ENCODE measurements at places on chromosomes 3 and 15. TPM values are rescaled to one million over a fixed set of nuclear protein-coding genes. Genes with fewer than 3 reads are reported as not detected.

HTR3E gene
- total RNA-seq, result not detected

DNA sequence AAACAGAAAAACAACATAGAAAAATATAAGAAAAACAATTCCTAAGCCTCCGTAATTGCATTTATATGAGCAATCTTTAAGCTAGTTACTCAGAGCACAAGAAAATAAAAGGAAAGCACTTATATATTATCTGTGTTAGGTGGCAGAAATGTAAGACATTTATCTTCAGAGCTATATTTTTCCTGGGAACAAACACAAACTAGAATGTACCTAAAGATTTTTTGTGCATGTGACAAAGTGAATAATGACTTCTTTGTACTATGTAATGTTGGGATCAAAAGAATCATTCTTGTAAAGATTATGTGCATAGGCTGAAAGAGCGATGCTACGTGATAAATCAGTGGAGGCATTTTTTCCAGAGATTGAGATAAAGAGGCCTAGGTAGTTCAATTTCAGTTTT, 111.3 kb upstream of the GMNC start:
- no peak for DNase-seq
- H3K4me1 ChIP-seq, result no peaks in the 10 kb centered on the region
- H3K27me3 ChIP-seq, result no peaks in the 10 kb centered on the region
- H3K36me3 ChIP-seq, result no peaks in the 10 kb centered on the region
- H3K4me3 ChIP-seq, result no peak overlapping the region

DNA sequence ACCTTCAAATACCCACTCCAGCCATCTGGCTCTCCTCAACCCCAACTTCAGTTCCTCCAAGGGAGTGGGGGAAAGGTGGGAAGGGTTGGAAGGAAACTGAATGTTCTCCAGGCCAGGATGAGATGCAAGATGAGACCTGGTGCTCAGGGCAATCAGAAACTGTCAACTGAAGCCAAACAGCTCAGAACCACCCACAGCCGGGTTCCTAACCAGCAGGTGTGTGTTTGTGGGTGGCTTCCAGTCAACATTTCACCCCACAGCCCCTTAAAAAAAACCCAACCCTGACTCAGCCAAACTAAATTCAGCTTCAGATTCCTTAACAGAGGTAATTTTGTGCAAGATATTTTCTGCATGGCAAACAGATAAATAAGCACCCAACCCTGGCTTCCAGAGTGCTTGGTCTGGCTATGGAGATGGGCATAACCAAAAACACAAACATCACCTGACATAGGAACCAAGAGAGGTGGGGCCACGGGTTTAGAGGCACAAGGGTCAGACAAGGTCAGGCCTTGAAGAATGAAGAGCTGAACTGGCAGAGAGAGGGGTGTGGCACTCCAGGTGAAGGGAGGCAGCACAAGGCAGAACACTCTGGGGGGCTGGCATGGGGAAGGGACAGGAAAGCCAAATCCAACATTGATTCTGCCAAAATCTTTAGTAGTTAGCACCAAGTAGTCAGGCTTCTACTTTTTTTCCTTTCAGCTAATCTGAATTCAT, 34.7 kb downstream of the ZNF445 start:
- peaks cover 1% of the 10 kb centered on the region for H3K27me3 ChIP-seq
- no peak overlapping the region for H3K4me3 ChIP-seq
- DNase-seq, result no peak
- H3K4me1 ChIP-seq, result peaks cover 18% of the 10 kb centered on the region
- H3K36me3 ChIP-seq, result peaks cover 27% of the 10 kb centered on the region

CASR gene
- total RNA-seq, result not detected

DNA sequence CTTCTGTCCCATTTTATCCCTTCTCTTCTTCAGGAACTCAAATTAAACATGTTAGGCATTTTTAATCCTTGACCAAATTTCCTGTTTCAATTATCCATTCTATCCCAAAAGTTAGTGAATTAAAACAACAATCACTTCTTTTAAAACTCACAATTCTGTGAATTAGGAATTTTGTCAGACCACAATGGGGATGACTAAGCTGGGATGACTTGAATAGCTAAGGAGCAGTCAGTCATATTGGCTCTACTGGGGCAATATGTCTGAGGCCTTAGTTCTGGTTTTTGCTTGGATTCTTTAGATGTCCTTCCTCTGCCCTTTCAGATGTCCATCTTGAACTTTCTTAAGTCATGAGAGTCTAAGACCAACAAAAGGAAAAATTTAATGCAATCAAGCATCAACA, 178.2 kb upstream of the TGFBR2 start:
- peaks cover 3% of the 10 kb centered on the region for H3K27me3 ChIP-seq
- no peaks in the 10 kb centered on the region for H3K4me1 ChIP-seq
- H3K4me3 ChIP-seq, result no peak overlapping the region
- no peaks in the 10 kb centered on the region for H3K36me3 ChIP-seq
- no peak overlapping the region for H3K27ac ChIP-seq

GRCh38 chr15:25053000-25053815, 98.4 kb downstream of the SNRPN start:
- H3K27me3 ChIP-seq, result peaks cover 57% of the 10 kb centered on the region
- no peak overlapping the region for H3K27ac ChIP-seq
- H3K4me1 ChIP-seq, result no peaks in the 10 kb centered on the region

DNA sequence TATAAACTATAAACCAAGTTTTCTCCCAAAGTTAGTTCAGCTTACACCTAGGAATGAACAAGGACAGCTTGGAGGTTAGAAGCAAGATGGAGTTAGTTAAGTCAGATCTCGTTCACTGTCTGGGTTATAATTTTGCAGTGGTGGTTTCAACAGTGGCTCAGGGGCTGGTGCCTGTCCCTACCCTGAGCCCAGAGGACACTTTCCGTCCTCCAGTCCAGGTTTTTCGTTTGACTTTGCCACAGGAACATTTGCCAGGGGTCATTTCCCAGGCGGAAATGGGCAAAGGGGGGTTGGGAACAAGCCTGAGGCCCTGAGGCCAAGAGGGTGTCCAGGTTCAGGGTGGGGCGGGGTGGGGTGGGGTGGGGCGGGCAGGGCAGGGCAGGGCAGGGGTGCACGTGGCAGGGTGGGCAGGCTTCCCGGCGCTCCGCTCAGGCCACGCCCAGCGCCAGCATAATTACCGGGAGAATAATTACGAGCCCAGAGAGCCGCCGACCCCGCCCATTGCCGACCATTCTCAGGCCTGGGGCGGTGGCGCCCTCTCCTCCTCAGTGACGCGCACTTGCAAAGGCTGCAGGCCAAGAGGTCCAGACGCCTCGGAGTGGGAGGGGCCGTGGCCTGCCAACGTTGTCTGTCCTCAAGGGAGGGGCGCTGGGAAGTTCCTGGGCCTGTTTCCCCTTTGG, 70.4 kb downstream of the KLF13 start:
- H3K27me3 ChIP-seq, result peaks cover 15% of the 10 kb centered on the region
- peak; percentile 66 for DNase-seq
- H3K27ac ChIP-seq, result no peak overlapping the region
- peaks cover 6% of the 10 kb centered on the region for H3K4me1 ChIP-seq
- H3K36me3 ChIP-seq, result no peaks in the 10 kb centered on the region
- no peak overlapping the region for H3K4me3 ChIP-seq

ASB14 gene
- total RNA-seq, result not detected

- no peaks in the 10 kb centered on the region for H3K36me3 ChIP-seq
- peaks cover 25% of the 10 kb centered on the region for H3K4me1 ChIP-seq
- H3K27ac ChIP-seq, result no peak overlapping the region
- no peak for DNase-seq
These were observed 142.5 kb downstream of the XXYLT1 start for GRCh38 chr3:195128255-195129071.

LMAN1L gene
- total RNA-seq, result not detected

DNA sequence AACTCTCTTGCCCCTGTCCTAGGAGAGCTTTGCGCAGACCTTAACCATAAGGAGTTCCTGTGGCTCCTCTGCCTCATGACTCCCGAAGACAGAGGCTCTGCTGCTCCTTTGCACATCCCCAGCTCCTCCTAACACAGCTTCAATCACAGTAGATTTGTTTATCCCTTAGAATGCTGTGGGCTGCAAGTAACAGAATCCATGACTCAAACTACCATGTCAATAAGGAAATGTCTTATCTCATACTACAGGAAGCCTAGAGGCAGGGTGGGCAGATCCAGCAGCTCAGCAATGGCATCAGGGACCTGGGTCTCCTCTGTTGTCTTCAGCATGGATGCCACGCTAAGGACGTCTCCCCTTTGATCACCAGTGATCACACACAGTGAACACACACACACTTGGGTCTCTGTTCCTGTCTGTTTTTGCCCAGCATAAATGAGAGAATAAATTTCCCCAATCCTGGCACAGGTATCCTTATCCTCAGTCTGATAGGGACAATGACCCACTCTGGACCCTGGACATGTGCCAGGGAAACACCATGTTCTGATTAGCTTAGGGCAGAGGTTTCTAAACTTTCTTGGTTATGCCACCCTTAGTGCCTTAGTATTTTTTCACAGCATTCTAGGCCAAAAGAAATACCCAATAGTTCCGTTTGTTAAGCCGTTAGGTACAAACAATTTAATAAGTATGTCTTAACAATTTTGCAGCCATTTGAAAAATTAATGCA, 46.1 kb upstream of the MRPS22 start:
- peaks cover 9% of the 10 kb centered on the region for H3K27me3 ChIP-seq
- H3K36me3 ChIP-seq, result no peaks in the 10 kb centered on the region
- H3K27ac ChIP-seq, result no peak overlapping the region
- no peak for DNase-seq
- H3K4me3 ChIP-seq, result no peak overlapping the region

- H3K36me3 ChIP-seq, result peaks cover 4% of the 10 kb centered on the region
- DNase-seq, result no peak
- no peak overlapping the region for H3K4me3 ChIP-seq
- H3K27ac ChIP-seq, result no peak overlapping the region
These were observed 34.1 kb downstream of the RAB8B start for GRCh38 chr15:63223463-63223862.

NCEH1 gene
- total RNA-seq, result 6.6 TPM

- H3K4me1 ChIP-seq, result no peaks in the 10 kb centered on the region
- peaks cover 3% of the 10 kb centered on the region for H3K36me3 ChIP-seq
- peaks cover 7% of the 10 kb centered on the region for H3K27me3 ChIP-seq
- no peak overlapping the region for H3K4me3 ChIP-seq
These were observed 270.9 kb downstream of the FHIT start for GRCh38 chr3:60980342-60980692.

DNA sequence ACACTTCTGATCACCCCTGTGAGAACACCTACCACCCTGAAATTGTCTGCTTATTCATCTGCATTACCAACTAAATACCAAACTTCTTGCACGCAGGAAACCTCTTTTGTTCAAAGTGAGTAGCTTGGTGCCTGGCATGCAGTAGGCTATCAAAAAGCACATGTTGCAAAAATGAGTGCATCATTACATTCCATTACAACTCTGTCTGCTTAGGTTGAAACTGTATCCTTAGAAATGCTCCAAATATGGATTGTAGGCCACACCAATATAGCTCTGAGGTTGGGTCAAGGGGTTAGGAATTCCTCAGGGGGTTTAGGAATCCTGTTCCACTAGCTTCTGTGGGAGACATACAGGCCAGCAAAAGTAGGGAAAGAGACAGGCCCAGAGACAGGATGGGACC, 107.2 kb downstream of the THRB start:
- H3K4me1 ChIP-seq, result no peaks in the 10 kb centered on the region
- no peak for DNase-seq
- no peaks in the 10 kb centered on the region for H3K36me3 ChIP-seq
- no peaks in the 10 kb centered on the region for H3K27me3 ChIP-seq
- H3K4me3 ChIP-seq, result no peak overlapping the region

DAPK2 gene
- total RNA-seq, result 10.0 TPM

GRCh38 chr3:29914861-29915524, 634.1 kb downstream of the RBMS3 start:
- no peak overlapping the region for H3K27ac ChIP-seq
- H3K27me3 ChIP-seq, result peaks cover 2% of the 10 kb centered on the region
- no peaks in the 10 kb centered on the region for H3K36me3 ChIP-seq

DNA sequence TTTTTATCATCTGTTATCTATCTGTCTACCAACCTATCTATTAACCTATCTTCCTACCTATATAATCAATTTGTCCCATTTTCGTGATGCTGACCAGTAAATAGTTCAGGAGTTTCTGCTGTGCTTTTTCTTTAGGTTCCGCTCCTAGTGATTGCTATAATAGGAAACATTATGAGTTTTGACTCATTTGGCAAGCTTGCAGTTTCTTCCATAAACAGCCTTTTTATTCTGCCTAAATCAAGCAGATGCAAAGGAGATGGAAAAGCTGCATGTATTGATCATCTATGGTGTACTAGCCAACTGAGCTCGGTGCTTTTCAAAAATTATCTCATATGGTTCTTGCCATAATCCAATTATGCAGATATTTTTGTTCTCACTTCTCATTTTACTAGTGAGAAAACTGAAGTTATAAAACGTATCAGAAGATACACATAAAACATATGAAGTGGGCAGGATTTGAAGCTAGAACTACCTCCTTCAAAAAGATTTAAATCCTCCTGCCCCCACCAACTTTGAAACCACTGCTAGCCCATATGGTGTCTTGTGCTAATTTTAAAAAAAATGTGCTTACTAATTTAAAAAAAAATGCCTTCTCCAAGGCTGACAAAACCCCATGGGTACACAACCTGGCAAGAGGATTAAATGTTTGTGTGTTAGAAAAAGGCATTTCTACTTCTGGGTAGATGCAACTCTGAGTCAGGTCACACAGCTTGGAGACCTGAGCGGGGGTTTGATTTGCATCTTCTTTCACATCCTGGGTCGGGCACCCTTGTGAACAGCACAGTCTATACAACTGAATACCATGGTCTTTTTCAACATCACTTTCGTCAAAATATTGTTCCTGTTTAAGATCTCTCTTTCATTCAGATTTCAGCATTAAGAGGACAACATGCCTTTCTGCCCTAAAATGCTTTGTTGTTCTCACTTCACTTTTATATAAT, 267.0 kb downstream of the CHL1 start:
- H3K27ac ChIP-seq, result no peak overlapping the region
- H3K4me1 ChIP-seq, result no peaks in the 10 kb centered on the region
- no peak overlapping the region for H3K4me3 ChIP-seq
- H3K27me3 ChIP-seq, result peaks cover 2% of the 10 kb centered on the region

DNA sequence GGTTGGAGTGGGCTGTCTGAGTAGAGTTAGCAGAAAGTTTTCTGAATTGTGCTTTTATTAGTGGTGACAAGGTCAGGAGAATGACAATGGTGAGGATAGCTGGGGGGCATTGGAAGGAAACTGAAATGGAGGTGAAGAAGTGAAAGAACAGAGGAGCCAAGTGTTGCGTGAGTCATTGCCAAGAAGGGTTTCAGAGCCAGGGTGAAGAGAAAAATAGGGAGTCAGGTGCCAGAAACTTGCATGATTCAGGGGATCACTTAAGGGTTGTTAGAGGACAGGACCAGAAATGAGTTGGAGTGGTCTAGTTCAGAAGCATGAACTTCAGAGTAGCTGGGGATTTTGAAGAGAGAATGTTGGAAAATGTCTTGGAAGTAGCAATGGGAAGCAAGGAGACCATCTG, 86.0 kb upstream of the GALNT15 start:
- no peak for DNase-seq
- H3K4me3 ChIP-seq, result no peak overlapping the region
- H3K4me1 ChIP-seq, result no peaks in the 10 kb centered on the region

HIGD2B gene
- total RNA-seq, result not detected
